ENCODE measurements at places on chromosomes 7 and 10.

- DNase-seq = no peak
Observed at GRCh38 chr7:68535266-68535665, 1063.0 kb upstream of the AUTS2 start.

- no peak for DNase-seq
Observed at GRCh38 chr7:29843726-29844125, 37.4 kb downstream of the WIPF3 start.

GRCh38 chr10:58348571-58349033, 13.8 kb downstream of the UBE2D1 start:
- no peak for DNase-seq

GRCh38 chr7:127715272-127715671, 63.3 kb downstream of the SND1 start:
- no peak for DNase-seq

- DNase-seq = no peak
Observed at GRCh38 chr10:113651898-113652297, 11.9 kb downstream of the NRAP start.

DNA sequence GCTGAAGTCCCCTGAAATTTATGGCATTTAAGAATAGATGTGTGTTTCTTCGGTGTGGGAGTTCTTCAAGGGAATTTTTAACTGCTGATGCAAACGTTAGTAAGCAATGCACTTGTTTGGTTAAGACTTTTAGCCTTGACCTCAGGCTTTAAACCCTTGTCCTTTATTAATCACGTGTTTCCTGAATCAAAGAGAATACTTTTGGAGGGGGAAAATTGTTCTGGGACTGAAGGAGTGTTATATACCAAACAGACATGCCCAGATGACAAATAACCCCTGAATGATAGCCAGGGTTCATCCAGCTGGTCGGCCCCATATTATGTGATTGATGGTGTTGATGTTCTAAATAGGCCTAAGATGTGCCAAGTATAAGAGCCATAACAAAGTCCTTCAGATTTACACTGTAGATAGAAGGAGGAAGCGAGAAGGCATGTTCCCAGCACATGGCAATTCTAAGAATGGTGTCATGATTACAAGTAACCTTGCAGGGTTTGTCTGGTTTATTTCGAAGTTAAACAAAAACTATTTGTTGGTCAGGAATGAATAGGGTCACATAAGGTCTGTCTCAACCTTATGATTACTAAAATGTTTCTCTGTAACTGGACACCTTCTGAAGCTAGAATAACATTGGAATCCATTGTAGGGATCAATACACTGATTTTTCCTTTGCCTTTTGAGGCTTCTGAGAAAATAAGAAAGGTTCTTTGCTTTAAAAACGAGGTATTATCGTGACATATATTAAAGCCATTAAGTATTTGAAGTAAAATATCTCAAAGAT, 124.2 kb upstream of the SEM1 start:
- DNase-seq = no peak

- no peak for DNase-seq
Observed at GRCh38 chr7:114426382-114426781, 11.8 kb downstream of the FOXP2 start.

DNA sequence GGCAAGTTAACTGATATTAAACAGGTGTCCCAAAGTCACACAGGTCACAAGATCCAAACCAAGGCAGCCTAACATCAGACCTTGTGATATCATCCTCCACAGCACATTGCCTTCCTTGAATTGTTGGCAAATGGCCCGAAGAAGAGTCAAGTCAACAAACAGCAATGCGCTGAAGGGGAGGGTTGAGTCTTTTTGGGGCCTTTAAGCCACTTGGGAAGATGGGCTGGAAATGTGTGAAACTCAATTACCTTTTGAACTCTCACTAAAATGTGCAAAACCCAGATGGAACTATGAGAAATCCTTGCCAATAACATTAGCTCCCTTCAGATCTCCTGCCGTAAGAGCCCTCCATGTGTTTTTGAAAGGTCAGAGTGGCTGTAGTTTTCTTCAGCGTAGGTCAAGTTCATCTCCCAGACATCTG, 47.9 kb upstream of the STK17A start:
- DNase-seq = no peak

- DNase-seq = no peak
Observed at GRCh38 chr10:42618424-42618823, 19.9 kb downstream of the ZNF33B start.

DNA sequence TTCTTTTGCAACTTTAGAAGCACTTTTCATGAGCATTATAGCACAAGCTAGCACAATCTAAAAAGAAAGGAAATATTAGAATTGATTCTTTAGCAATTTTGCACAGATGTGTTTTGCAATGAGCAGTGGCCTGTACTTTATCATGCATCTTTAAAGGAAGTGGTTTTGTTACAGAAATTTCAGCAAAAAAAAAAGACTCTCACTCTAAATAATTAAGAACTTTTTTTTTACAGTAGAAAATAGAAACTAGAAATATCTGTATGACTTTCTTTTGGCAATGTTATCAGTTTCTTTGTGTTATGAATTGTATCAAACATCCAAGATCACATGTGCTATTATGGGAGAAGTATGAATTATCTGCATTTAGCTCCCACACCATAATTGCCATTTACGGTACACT, 195.7 kb upstream of the KLF6 start:
- peak; percentile 62 for DNase-seq

DNA sequence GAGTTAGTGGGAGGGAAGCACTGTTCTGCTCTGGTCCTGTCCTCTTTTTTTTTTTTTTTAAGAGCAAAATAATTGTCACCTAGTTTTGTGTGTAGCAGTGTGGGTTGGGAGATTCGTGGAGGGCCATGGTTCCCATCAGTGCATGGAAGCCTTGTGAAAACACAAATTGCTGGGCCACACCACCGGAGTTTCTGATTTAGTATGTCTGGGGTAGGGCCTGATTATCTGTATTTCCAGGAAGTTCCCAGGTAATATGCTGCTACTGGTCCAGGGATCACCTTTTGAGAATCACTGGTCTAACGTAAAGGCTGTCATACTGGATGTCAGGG, 191.3 kb downstream of the GATA3 start:
- no peak for DNase-seq

DNA sequence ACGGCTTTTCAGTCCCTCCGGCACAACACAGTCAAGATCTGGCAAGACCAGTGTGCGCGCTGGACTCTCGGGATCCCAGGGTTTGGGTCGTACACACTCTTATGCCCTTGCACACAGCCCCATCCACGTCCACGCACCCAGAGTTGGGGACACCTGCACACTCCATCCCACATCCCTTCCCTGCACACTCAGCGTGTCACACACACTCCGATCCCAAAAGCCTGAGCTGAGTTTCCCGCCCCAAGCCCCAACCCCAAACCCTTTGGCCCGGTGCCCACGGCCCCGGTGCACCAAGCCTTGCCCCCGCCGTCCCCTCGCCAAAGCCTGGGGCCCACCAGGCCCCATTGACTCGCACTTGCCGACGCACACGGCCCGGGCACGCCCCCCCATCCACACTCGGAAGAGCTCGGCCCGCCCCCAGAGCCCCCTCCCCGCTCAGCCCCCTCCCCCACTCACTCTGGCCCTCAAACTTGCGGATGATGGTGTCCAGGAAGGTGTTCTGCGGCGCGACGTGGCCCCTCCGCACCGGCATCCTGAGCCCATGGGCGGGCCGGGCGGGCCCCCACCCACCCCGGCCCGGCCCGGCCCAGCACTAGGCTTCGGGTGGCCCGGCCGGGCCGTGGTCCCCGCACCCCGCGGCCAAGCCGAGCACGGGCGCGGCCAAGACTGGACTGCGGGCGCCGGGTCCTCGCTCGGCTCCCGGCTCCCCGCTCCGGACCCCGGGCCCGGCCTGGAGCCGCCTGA, 567 bp downstream of the KCNH2 start:
- DNase-seq = no peak

DNA sequence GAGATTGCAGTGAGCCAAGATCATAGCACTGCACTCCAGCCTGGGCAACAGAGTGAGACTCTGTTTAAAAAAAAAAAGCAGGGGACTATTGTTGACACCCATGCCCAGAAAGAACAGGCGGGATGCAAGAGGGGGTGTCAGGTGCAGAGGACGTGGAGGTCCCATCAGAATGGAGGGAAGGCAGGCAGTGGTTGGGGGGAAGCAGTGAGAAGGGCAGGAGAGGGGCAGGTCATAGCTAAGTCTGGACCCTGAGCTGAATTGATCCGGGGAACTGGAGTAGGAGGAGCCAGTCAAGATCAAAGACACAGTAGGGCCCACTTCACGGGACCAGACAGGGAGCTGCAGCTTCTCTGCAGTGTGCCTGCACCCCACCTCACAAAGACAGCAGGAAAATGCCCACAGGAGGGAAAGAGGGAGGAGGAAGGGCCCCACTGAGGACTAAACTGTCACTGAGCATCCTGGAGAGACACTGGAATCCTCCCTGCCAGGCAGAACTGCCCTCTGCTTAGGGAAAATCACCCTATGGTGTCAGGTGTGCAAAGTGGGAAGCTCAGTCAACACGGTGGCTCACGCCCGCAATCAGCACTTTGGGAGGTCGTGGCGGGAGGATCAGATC, 27.3 kb upstream of the ECHDC3 start:
- no peak for DNase-seq

DNA sequence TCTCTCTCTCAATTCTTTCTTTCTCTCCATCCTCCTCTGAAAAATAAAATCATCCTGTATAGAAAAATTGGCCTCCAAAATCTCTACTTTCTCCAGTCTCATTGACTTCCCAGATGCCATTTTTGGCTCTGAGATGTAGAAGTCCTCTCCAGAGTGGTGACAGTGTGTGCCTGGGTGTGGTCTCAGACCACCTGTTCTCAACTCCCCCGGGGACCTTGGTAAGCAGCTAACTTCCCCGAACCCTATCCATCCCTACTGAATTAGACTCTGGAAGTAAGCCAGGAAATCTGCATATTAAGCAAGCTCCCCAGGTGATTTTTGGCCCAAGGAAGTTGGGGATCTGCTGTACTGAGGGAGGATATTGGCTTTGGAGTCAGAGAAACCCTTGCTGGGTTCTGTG, 120.5 kb downstream of the WDR11 start:
- DNase-seq = no peak

- no peak for DNase-seq
Observed at GRCh38 chr7:112092306-112092705, 113.9 kb downstream of the DOCK4 start.

GRCh38 chr10:16686054-16686902, 130.9 kb downstream of the RSU1 start:
- DNase-seq = no peak

GRCh38 chr10:128908099-128908498, 558.9 kb upstream of the MGMT start:
- DNase-seq = peak; percentile 8
